ENCODE measurements at places on chromosomes 2 and 18.

GRCh38 chr2:60320724-60321123 lies 232.7 kb downstream of the BCL11A start:
- no peak for DNase-seq

DNA sequence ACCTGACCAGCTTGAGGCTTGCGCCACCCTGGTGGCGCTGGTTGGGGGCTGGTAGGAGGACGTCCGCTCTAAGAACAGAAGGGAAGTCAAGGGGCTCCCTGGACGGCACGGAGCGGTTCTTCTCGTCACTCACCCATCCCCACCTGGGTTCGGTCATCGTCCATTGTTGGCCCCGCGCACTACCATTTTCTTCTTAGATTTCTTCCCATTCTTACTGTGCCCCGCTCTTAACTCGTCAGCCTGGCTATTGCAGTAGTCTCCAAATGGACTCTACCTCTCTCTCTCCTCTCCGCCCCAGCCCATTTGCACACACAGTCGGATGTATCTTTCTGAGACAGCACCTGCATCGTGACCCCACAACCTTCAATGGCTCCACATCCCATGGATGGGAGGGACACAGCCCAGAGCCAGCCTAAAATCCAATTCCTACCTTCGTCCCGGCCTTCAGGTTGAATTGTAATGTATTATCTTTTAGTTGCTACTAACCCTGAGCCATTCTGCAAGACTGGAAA lies 814 bp upstream of the RAB1A start:
- no peak for DNase-seq

DNA sequence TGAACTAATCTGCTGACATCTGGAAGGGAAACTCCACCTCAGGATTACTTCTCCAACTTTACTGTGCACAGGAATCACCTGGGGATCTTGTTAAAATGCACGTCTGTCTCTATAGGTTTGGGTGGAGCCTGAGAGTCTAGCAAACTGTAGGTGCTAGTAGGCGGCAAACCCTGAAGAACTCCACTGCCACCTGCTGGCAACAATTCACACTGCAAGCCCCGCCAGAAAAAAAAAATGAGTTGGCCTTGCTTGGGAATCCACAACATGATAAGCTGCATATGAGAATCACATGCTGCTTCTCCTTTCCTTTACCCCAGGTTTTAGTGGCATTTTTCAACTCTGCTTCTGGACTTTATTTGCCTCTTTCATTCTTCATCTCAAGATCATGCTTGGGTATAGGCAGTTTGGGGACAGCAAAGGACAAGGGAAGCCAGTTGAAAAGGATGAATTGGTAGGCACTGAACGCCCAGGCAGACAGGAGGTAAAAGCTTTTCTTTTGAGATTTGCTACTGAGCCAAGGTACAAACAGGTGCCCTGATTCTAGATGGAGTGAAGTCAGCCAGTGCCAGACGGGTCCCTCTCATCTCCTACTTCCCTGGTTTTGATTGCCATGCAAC lies 88.8 kb downstream of the VIT start:
- peak; percentile 73 for DNase-seq

GRCh38 chr2:7438855-7439254 lies 521.6 kb downstream of the RNF144A start:
- DNase-seq = no peak

DNA sequence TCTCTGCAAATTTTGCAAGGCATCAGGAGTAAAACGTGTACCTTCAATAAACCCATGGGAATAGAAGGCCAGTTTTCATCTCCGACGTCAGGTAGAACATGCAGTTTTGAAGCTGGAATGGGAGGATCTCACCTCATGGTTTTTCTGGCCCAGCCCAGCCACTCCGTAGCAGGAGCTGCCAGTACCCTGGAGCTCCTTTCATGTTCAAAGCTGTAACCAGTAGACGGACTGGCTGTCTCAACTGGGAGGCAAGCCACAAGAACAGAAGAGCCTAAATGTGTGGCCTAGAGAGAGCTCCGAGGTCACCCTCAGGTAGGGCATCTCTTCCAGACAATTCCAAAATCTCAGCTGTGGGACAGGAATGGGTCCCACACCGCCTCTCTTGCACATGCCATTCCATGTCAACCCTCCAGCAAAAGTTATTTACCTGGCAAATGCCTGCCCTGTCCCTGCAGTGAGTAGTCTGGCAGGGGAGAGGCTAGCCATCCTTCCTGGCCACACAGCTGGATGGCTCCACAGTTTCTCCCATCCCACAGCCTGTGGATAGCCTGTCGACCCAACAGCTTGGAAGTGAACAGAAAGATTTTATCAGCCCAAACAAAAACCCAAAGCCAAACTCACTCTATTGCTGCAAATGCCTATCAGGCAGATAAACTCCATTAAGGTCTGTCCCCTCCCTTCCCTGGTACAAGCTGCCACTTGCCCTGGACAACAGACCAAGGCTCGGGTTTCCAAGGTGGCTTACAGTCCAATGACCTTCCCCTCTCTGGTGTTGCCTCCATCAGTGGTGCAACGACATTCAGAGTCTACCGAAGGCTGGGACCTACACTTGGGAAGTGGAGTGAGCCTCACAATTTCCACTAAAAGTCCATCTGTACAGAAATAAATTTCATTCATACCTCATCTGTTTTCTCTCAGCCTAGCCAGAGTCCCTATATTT lies 27.8 kb downstream of the CRACDL start:
- peak; percentile 4 for DNase-seq

- DNase-seq = no peak
Measured at GRCh38 chr2:33897741-33898140, 298.6 kb upstream of the FAM98A start.

DNA sequence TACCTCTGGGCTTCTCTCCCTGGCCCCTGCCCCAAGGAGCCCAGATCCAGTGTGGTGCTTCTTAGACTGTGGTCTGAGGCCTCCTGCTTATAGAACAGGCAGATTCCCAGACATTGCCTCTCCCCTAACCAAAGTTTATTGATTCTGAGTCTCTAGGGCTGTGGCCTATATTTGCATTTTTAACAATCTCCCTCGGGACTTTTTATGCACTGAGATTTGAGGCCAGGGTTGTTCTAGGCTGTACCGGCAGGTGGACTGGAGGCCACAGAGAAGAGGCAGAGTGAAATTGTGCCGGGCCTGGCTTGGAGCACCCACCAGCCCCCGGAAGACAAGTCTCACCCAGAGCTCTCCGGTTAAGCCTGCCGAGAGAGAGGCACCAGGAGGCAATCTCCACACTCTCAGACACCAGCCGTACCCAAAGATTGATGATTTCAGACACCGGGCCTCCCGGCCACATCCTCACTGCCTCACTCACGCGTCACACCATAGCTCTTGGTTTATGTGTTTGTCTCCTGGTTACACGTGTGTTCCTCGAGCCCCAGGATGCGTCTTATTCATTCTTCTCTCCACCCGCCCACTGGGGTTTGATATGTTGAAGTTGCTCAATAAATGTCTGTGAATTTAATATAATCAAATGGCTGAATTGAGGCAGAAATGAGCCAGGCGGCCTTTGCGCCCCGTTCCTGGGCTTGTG lies 203.7 kb downstream of the KLHL29 start:
- no peak for DNase-seq

DNA sequence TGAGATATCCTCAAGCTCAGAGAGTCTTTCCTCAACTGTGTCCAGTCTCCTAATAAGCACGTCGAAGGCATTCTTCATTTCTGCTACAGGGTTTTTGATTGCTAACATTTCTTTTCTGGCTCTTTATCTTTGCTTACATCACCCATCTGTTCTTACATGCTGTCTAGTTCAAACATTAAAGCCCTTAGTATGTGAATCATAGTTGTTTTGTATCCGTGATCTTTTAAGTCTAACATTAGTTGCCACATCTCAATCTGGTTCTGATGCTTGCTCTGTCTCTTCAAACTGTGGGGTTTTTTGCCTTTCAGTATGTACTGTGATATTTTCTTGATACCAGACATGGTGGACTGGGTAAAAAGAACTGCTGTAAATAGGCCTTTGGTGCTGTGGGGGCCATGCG lies 235.2 kb downstream of the SH3RF3 start:
- no peak for DNase-seq

DNA sequence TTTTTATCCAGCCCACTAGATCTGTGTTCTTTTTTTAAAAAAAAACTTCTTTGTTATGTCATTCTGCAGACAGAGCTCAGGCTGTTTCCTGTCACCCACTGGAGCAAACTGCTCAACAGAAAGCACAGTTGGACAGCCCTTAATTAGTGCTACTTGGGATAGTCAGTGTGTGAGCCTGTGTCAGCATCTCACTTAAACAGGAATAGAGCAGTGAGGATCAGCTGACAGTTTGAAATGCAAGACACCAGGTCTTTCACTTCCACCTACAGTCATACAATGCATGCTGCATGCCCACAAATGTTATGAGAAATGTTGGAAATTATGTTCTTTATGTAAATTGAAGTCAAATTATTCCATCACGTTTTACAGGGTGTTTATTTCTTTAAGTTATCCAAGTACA lies 174.9 kb downstream of the NR4A2 start:
- no peak for DNase-seq

GRCh38 chr2:236577481-236578410 lies 8.1 kb downstream of the ACKR3 start:
- no peak for DNase-seq

GRCh38 chr18:74683573-74683972 lies 85.9 kb downstream of the ZNF407 start:
- peak; percentile 10 for DNase-seq

GRCh38 chr2:205800773-205801172 lies 118.5 kb downstream of the NRP2 start:
- DNase-seq = peak; percentile 51

- peak; percentile 92 for DNase-seq
Measured at GRCh38 chr2:200765139-200765951, 46.4 kb upstream of the BZW1 start.

DNA sequence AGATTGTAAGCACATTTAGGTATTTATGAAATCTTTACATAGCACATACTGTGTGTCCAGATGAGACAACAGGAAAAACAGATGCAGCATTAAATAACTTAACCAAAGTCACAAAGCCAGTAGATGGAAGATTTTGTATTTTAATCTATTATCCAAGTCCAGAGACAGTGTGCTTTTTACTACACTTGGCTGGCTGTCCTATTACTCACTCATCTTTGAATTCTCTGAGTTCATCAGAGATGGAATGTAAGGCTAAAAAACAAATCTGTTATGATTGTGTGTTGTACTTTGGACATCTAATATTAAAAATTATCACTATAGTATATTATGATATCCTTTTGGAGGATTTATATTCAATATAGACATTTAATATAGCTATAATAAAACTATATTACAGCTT lies 1189.4 kb downstream of the DSC3 start:
- no peak for DNase-seq

- no peak for DNase-seq
Measured at GRCh38 chr18:75218065-75218923, 7.7 kb downstream of the TSHZ1 start.

All from cardiac fibroblast (primary cell).